ENCODE measurements at places on chromosomes 12 and 14.

DNA sequence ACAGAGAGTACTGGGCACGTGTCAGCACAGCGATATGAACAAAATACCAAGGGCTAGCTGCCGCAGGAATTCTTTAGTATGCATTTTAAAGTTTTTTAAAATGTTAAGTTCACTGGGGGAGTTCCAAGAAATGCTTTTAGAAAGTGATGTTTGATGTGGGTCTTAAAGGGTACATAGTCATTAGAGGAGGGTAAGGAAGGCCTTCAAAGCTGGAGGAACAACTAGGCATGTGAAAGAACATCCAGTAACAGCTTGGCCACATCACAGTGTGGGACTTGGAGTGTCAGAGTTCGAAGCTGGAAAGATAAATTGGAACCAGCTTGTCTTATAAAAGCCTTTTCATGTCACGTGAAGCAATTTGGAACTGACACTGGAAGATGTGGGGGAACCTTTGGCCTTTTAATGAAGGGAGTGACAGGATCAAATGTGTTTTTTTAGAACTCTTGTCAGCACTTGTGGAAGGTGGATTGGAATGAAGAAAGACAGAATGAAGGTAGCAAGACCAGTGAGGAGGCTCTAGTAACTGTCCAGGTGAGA is 57.7 kb downstream of the WDR20 start:
- no peak for DNase-seq

GRCh38 chr14:93023039-93023438 is 92.7 kb downstream of the ITPK1 start:
- no peak for DNase-seq

GRCh38 chr12:132359971-132360370 is 30.6 kb upstream of the GALNT9 start:
- DNase-seq: no peak

DNA sequence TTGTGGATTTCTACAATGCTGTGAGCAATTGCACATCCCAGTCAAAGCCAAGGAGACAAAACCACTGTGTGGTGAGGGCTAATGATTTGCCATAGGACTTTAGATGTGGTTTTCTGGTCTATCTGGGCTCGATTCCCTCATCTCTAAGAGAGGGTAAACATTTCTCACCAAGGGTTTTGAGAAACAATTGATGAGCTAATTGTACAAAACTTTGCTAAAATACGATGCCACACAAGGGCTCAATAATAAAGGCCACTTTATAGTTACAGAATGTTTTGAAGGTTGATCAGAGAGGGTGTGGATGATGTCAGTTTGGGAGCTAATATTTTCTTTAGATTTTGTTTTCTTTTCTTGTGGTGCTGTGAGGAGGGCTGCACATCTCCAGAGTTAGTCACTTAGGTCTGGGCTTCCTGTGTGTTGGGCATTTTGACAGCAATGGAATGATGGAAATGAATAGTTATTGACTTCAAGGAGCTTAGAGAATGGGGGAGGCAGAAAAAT is 60.8 kb upstream of the SLC38A4 start:
- DNase-seq: no peak

DNA sequence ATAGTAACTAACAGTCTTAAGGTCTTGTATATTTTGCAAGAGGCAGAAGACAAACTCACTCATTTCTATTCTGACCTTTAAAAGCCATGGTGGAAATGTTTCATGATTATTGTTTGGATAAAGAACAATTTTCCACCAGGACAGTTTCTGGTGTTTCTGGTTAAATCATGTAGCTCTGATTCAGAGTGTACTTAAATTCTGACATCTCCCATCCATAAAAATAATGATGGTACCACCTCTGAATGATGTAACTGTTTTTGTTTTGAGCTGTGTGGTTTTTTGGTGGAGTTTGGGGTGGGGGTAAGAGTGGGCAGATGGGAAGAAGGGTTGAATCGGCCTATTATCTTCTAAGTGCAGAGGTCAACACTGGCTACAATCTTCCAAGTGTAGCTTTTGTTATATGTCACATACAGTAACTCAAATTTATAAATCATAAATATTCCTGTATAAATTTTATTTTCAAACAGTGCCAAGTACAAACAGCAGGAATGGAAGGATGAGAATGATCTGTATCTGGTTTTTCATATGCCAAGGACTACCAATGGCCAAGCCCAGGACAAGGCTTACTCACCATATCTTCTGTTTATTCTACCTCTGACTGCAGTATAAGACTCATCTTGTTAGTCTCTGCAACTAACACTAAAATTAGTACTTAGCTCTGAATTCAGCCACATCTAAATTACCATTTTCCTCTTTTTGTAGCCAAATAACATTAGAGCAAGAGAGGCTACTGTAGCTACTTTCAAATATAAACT is 108.7 kb downstream of the BCAT1 start:
- no peak for DNase-seq

DNA sequence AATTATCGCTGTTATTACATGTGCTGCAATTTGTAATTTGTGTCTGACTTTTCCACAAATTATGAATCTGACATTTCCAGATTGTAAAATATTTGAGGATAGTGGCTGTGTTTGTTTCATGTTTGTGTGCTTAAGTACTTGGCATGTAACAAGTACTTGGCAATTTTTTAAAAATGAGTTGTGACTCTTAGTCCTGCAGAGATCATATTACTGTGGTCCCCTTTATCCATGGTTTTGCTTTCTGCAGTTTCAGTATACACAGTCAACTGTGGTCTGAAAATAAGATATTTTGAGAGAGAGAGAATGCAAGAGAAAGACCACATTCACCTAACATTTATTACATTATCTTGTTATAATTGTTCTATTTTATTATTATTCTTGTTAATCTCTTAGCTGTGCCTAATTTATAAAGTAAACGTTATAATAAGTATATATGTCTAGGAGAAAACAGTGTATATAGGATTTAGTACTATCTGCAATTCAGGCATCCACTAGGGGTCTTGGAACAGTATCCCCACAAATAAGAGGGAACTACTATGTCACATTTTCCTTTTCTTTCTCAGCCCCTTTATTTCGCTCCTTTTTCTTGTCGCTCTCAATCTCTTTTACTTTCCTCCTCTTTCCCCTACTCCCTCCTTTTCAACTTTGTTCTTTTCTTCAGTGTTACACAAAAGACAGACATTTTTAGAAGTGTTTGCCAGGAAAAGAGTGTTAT is 176.1 kb downstream of the FUT8 start:
- no peak for DNase-seq

- DNase-seq: no peak
These were observed 243.1 kb downstream of the ERC1 start for GRCh38 chr12:1234073-1234472.

- no peak for DNase-seq
These were observed 501.2 kb downstream of the PCNX1 start for GRCh38 chr14:71408362-71409030.

DNA sequence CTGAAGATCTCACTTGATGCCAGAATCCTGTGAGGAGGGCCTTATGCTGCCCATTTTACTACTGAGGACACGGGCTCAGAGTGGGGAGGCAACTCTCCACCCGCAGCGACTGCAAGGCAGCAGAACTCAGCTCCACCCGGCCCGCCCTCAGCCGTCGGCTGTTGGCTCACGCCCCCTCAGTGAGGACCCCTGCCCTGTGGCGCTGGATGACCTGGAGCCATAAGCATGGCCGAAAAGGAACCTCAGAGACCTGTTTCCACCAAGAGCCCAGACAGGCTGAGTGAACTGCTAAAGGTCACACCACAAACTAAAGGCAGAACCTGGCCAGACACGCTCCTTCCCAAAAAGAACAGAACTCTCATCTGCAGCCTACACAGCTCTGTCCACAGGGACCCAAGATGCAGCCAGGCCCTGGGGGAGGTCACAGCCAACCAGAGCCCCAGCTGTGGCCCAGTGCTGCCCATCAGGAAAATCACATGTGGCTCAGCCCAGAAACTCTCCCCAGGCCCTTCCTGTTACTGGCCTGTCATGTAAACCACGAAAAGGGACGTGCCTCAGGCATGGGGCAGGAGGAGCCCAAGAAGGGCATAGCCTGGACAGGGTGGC is 32.8 kb downstream of the CCNK start:
- no peak for DNase-seq

GRCh38 chr14:58796242-58797009 is 158.7 kb downstream of the DACT1 start:
- DNase-seq: no peak
